Stimulated activated CD4-positive, alpha-beta T cell treated with anti-CD3 and anti-CD28 coated beads, Interleukin-1b, Interleukin-23, amount 100 ng/mL, for 1 hour (primary cell): ENCODE measurements at places on chromosomes 12 and 14.

- no peak for DNase-seq
Observed at GRCh38 chr12:13275241-13276085, 78.9 kb downstream of the EMP1 start.

DNA sequence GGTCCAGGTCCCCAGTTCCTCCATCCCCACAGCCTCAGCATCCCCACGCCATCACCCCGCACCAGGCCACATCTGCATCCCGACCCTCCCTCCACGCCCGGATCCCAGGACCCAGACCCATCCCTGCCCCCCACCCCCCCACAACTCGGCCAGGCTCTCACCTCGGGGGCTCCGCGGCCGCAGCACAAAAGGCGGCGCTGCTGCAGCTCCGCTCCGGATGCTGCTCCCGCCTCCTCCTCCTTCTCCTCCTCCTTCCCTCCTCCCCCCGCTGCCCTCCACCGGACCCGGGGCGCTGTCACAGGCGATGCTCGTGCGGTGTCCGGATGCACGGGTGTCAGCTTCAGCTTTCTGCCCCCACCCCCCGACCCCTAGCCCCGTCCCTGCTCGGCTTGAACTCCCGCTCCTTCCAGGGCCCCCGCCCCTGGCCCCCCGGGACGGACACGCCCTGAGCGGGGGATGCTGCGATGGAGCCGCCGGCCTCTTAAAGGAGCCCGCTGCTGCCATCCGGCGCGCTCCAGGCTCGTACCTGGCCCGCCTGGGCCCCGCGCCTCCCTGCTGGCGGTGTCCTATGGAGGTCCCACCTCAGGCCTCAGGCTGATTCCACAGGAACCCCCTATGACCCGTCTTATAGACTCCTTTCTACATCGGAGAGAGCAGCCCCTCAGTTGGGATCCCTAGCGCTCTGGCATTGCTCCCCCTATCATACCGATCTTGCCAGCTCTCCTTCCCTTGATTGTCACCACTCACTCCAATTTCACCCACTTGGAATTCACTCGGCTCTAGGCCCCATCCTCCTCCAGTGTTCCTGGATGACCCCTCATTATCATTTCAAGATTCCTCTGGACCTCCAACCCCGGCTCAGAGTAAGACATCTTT is at the start of gene MAP3K12:
TSS of gene MAP3K12 (minus strand) at position 193 of the 876 bp plus-strand sequence. CDS start 12,067 bp downstream, outside the sequence.
- DNase-seq = peak; percentile 12

DNA sequence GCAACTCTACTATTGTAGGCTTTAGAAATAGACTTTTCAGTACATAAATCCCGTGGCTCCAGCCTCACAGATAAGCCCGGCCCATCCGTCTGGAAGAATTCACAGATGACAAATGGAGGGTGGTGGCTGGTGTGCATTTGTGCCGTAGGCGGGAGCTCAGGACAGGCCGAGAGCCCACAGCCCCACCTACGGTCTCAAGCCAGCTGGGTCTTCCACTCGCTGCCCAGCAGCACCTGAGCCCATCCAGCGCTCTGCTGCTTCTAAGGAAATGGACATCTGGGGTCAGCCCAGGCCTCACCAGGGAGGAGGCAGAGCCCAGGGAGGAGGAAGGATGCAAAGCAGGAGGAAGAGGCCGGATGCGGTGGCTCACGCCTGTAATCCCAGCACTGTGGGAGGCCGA is 72.8 kb downstream of the KIF26A start:
- no peak for DNase-seq

GRCh38 chr14:76784881-76785280 is 23.6 kb downstream of the VASH1 start:
- DNase-seq = peak; percentile 29

DNA sequence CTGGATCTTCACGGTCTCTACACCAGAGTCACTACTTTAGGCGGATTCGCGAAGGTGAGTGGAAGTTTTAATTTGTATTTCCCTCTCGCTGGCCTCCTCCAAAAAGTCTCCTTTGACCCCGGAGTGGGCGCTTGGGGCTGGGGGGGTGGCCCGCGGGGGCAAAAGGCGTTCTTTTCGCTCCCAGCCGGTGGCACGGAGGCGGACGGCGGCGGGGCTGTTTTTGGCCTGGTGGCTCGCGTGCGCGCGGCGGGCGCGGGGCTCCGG is 510 bp downstream of the ARID2 start:
- no peak for DNase-seq

- no peak for DNase-seq
Observed at GRCh38 chr12:120417917-120418580, 19.9 kb upstream of the COX6A1 start.

DNA sequence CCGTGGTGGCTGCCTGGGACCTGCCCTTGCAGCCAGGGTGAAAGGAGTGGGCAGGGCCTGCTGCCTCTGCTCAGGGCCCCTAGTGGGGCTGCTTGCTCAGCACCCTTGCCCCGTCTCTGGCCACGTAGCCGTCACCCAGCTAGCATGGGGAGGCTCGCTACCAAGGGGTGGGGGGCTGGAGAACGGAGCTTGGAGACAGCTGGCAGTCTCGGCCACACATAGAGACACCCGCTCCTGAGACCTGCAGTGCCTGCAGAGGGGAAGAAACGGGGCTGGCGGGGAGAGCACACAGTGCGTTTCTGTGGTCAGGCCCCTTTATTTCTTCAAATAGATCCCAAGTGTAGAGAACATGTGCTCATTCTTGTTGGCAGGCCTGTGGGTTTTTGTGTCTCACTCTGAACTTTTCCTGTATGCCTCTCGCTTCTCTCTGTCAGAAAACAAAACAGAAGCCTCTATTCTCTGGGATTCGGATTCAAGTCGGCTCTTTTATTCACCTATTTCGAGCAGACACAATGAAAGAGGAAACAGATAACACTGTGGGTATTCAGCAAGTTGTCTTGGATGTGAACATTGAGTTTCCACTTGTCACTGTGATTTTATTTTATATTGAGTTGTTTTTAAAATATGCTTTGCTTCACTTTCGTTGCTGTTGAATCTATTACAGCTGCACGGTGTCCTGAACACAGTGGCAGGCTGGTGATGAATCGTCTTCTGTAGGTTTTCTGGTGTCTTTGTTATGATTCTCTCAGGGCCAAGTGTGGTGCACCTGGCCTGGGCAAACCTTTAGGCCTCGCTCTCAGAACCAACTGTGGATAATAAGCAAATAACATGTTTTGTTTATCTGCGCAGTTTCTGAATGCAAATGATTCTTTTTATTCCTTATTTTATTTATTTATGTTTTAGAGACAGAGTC is 26.5 kb downstream of the PACS2 start:
- DNase-seq = no peak

- DNase-seq = no peak
Observed at GRCh38 chr14:95255487-95255886, 64.2 kb downstream of the CLMN start.

- DNase-seq = no peak
Observed at GRCh38 chr12:2457933-2458414, 336.8 kb upstream of the FKBP4 start.

GRCh38 chr14:31229638-31230572 is 22.3 kb upstream of the HECTD1 start:
- DNase-seq = no peak

DNA sequence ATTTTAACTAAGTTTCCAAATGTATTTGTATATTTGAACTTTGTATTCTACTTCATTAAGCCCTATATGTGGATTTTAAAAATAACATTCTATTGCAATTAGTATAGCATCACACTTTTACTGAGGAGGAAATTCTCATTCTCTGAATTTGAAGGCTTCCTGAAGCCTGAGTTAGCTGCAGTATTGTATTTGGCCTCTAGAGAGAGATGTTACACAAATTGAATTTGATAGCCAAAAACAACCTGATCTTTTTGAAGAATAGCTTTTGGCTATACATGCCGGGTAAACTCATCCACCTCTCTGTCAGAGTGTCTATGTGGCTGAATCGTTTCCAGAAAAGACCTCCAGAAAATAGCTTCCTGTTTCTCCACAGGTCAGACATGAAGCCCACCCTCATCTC is 316.5 kb upstream of the OR4E1 start:
- DNase-seq = no peak
